ENCODE measurements at places on chromosomes 11 and 22. TPM values are rescaled to one million over a fixed set of nuclear protein-coding genes. Genes with fewer than 3 reads are reported as not detected.

SDF2L1 gene
- 39.4 TPM for total RNA-seq

CREB3L1 gene
- 5.5 TPM for total RNA-seq

CD3E gene
- not detected for total RNA-seq

ACER3 gene
- total RNA-seq = 20.8 TPM

OR6T1 gene
- not detected for total RNA-seq

KIRREL3 gene
- total RNA-seq = 11.6 TPM

DERL3 gene
- total RNA-seq = 0.60 TPM

ARHGAP20 gene
- total RNA-seq = not detected

CSF2RB gene
- total RNA-seq = not detected

MAPK8IP2 gene
- total RNA-seq = 2.9 TPM

DKK3 gene
- total RNA-seq = 18.4 TPM

C11orf91 gene
- 0.58 TPM for total RNA-seq

DNAJB7 gene
- total RNA-seq = not detected

ANO1 gene
- total RNA-seq = 2.7 TPM

PATE4 gene
- total RNA-seq = not detected

PLXNB2 gene
- 113 TPM for total RNA-seq

SMIM35 gene
- not detected for total RNA-seq

RIBC2 gene
- total RNA-seq = 1.8 TPM

FOSL1 gene
- total RNA-seq = 144 TPM

DRAP1 gene
- 183 TPM for total RNA-seq

ABCC8 gene
- total RNA-seq = 2.8 TPM

TSGA10IP gene
- not detected for total RNA-seq

NXF1 gene
- 50.5 TPM for total RNA-seq

C11orf86 gene
- 97.2 TPM for total RNA-seq

DUSP8 gene
- 1.6 TPM for total RNA-seq

PATE2 gene
- total RNA-seq = not detected

PMM1 gene
- 29.2 TPM for total RNA-seq

HDHD5 gene
- 46.8 TPM for total RNA-seq

RAB39A gene
- 0.59 TPM for total RNA-seq

CD3G gene
- total RNA-seq = not detected

LDLRAD3 gene
- 25.3 TPM for total RNA-seq

KLHL22 gene
- total RNA-seq = 10.2 TPM

ZP1 gene
- total RNA-seq = not detected

HTR3B gene
- not detected for total RNA-seq

IRF7 gene
- 5.8 TPM for total RNA-seq

IGF2 gene
- total RNA-seq = 3.5 TPM

TMEM86A gene
- total RNA-seq = 0.21 TPM

Measured in A549 treated with GW870086 at 1 μM for 4 hours (cell line).